Stimulated activated CD8-positive, alpha-beta memory T cell treated with anti-CD3 and anti-CD28 coated beads, Interleukin-4, amount 100 ng/mL, for 4 hours (primary cell): ENCODE measurements at places on chromosomes 1 and 21.

GRCh38 chr1:209802117-209802779 is 3.7 kb downstream of the IRF6 start:
- DNase-seq, result no peak

DNA sequence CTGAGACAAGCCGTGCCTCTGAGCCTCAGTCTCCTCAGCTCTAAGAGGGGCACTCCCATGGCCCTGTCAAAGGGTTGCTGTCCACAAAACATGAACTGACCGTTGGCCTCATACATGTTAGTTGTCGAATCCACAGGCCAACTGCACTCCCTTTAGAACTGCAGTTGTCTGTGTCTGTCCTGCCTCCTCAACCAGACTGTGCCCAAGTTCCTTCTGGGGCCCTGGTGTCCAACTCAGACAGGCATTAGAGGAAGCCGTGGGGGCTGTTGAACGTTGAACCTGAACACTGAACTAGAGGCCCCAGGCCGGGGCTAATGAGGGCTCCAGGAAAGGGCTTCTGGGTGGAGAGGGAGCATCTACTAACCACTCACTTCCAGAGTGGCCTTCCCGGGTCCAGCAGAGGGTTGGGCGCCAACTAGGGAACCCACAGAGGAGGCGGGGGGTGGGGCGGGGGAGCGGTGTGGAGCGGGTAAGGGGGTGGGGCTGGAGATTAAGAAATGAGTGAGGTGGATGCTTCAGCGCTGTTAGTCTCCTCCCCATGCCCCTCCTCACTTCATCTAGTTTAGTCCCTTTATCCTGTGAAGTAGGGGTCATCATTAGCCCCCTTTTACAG is at the start of gene RAB42:
Gene RAB42, plus strand, starts transcription at position 558 of the 613 bp plus-strand sequence. CDS start 247 bp downstream, outside the sequence.
- DNase-seq, result no peak

DNA sequence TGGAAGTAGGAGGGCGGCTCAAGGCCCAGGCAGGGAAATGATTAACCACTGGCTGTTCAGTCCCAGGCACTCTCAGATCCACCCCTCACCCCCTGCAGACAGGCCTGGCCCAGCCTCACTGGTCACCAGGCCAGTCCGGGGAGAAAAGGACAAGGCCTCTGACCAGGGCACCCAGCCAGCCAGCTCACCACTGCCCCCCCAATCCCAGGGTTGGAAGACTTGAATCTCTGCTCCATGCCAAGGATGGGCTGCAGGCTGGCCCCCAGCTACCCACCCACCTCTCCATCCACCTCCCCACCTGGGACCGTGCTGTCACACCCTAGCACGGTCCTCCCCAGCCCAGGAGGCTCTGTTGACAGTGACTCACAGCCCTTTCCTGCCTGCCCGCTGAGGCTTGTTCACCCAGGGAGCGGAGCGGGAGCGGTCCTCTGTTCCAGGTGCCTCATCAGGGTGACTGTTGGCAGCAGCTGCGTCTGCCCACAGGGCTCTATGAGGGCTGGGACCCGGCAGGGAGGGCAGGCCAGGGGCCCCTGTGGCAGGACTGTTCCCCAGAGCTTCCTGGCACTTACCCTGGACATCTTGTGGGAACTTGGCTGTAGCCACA is 2.2 kb downstream of the LAD1 start:
- no peak for DNase-seq

DNA sequence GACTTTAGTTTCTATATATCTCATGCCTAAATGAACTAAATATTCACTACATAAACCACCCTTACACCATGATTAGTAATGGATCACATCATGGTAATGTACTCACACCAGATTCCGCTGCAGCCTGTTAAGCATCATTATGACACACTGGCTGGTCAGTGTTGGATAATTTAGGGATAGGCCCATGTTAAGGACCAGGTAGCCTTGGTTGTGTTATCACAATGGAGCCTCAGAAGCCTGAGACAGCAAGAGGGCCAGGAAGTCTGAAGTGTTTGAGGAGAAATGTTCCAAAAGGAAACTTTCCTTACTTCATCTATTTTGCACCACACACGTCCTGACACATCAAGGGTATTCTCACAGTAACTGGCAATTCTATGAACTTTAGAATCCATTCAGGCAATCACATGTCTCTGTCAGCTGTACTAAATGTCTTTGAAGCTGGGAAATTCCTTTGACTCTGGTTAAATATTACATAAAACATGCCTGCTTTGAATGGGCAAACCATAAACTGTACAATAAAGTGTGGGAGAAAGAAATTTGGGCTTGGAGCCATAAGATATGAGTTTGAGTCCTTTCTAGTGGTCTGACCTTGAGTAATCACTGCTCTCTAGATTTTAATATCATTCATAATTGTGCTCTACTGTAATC is 105.3 kb upstream of the DPT start:
- no peak for DNase-seq

- no peak for DNase-seq
Observed at GRCh38 chr1:30250338-30250983, 472.9 kb downstream of the MATN1 start.

- DNase-seq, result no peak
Observed at GRCh38 chr21:26405735-26406361, 167.2 kb downstream of the CYYR1 start.

- no peak for DNase-seq
Observed at GRCh38 chr1:228378090-228378872, 28.4 kb downstream of the TRIM11 start.

GRCh38 chr21:41373253-41373652 is 11.4 kb downstream of the MX2 start:
- no peak for DNase-seq

DNA sequence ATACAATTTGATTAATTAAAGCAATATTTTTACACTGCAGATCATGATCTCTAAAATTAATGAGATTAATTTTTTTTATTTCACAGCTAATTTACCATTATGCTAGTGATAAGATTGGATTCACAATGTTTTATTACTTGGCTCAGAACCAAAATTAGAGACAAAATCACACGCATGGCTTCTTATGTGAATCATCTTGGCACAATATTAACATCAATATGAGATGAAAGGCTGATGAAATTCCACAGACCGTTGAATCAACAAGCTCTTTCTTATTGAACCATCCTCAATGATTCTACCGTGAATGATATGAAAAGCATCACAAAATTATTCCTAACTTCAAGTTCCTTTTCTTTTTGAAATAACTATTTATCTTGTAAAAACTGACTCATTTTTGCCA is 544.9 kb downstream of the KCNT2 start:
- DNase-seq, result no peak

DNA sequence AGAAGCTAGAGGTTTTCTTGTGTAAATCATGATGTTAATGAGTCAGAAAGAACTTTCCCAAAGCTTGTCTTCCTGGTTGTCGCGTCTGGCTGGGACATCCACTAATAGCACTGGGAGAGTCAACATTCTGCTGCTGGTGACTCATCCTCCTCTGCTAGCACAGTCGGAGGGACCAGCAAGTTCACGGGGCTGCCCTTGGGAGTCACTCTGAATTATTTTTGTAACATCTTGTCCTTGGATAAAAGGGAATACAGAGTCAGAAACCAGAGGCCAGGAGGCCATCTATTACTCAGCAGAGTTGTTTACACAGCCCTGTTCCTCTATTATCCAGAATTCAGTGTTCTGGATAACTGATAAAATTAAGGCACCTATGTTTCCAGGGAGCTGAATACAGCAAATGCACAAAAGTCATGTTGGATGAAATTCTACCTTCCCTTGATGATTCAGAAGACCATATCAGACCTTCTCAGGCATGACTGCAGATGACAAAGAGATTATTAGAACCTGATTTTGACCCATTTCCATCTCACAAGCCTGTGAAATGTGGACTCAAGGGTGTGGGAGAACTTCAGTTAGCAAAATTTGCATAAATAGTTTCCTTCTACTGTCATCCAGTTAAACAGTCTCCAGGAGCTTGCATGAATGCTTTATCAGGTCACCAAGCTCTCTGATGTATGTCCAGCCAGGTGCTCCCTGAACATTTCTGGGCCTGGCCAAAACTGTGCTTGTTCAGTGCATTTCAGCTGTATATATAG is 68.1 kb downstream of the JAK1 start:
- DNase-seq, result no peak

DNA sequence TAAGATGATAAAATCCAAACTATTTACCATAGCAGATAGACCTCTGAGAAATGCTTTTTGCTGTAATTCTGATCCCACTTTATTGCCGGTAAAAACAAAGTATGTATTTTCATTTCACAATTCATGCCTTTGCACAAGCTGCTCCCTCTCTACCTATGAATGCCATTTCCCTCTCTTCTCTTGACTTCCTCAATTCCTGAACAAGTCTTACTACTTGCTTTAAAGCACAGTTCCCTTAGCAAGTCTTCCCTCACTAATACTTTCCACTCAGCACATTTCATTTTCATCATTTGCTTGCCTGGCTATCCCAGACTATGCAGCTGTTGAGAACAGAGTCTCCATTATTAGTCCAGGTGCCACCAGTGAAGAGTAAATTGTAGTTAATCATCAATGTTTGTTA is 13.8 kb downstream of the GPATCH2 start:
- no peak for DNase-seq

- no peak for DNase-seq
Observed at GRCh38 chr1:17503146-17503545, 36.4 kb upstream of the ARHGEF10L start.

- no peak for DNase-seq
Observed at GRCh38 chr1:15546641-15547040, 20.0 kb downstream of the DNAJC16 start.

GRCh38 chr1:110286564-110286963 is 52.6 kb upstream of the RBM15 start:
- no peak for DNase-seq

DNA sequence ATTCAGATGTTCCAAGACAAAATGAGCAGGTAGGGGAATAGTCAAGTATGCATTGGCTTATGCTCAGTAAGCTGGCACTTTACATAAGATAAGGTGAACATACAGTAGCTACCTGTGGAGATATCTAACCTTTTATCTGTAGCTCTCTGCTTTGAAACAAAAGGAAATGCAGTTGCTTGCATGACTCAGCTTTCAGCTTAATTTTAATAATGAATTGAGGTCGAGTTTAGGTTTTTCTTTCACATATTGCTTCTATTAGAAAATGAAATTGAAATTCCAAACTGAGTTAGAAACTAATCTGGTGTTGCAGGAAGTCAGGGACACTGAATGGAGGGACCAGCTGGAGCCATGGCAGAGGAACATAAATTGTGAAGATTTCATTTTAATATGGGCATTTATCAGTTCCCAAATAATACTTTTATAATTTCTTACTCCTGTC is 8.3 kb downstream of the FRRS1 start:
- no peak for DNase-seq

- no peak for DNase-seq
Observed at GRCh38 chr1:63848733-63849132, 74.9 kb downstream of the ROR1 start.

- DNase-seq, result no peak
Observed at GRCh38 chr1:57772580-57773195, 348.8 kb upstream of the DAB1 start.

DNA sequence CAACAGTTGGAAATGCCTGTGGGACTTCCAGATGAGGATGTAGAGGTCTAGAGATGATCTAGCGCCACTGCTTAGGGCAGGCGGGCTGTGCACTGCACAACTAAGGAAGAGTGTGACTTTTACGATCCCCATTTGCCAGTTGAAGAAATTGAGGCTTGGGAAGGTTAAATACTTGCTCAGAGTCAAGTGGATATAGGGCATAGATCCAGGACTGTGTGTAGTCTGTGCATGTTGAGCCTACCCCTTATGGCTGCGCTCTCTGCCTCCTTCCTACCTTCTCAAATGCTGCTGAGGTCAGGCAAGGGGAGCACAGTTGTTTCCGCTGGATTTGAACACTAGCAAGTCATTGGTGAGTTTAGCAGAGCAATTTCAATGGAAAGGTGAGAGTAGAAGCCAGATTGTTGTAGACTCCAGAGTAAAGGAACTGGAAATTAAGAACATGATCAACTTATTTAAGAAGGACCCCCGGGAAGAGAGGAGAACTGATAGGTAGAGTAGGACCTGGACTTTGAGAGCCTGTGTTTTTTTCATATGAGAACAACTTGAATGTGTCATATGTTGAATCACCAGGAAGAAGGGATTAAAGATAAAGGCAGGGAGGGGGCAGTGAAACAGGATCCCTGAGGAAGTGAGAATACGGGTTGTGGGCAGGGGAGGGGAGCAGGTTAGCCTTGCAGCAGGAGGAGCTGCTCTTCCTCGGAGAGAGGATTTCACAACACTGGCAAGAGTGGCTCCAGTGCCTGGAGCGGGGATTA is 2.7 kb downstream of the CAPN2 start:
- DNase-seq, result no peak

DNA sequence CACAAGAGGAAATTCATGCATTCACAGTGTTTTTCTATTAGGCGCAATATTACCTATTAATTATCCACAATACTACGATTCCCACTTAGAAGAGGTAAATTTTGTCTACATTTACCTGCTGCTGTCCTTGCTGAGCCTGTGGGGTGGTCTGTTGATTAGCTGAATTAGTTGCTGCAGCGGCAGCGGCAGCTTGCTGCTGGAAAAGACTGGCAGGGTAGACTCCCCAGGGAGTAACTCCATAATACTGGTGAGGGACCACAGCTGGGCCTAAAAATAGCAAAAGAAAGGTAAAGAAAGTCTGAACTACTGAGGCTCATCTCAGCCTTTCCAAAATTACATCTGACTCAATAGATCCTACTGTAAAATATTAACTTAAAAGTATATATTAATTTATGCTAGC is 66.0 kb upstream of the SDC3 start:
- DNase-seq, result no peak

DNA sequence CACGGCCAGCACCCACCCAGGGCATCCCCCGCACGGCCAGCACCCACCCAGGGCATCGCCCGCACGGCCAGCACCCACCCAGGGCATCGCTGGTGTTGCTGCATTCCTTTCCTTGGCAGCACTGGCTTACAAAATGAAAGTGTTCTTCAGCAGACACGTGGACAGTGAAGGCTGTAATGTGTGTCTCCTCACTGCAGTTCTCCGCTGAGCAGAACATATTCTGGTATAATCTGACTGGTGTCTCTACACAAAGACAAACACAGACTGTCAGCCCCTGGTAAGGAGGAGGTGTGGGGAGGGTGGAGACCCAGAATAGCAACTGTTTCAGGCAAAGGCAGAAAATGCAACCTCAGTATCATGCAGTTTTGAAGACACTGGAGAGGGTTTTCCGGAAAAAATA is 7.3 kb downstream of the LYPD8 start:
- no peak for DNase-seq

- DNase-seq, result no peak
Observed at GRCh38 chr1:30685796-30686165, 37.6 kb downstream of the MATN1 start.

- DNase-seq, result no peak
Observed at GRCh38 chr1:66681686-66682085, 70.6 kb upstream of the DYNLT5 start.

DNA sequence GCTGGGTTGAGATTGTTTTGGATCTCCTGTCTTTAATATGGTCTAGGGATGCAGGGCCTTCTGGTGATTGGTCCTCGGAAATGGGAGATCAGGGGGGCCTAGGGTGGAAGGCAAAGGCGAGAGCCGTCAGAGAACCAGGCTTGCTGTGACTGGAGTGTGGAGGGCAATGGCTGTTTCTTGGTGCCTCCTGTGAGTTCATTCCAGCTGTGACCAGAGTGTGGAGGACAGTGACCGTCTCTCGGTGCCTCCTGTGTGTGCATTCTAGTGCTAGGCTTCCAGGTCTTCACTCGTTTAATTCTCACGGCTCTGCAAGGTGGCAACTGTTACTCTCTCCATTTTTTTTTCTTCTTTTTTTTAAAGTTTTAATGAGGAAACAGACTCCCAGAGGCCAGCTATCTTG is 14.1 kb downstream of the LDLRAP1 start:
- DNase-seq, result no peak
